Activated naive CD4-positive, alpha-beta T cell treated with anti-CD3 and anti-CD28 coated beads, Interleukin-2, amount 10 ng/mL, durations not matched to agents 5 hours and 36 hours (primary cell): ENCODE measurements at places on chromosomes 16 and 17. TPM values are rescaled to one million over a fixed set of nuclear protein-coding genes. Genes with fewer than 3 reads are reported as not detected.

KRTAP1-5 gene
- not detected for total RNA-seq

DOC2B gene
- total RNA-seq, result not detected

PYCARD gene
- total RNA-seq, result 92.6 TPM

PPY gene
- total RNA-seq, result not detected

DHRS7C gene
- not detected for total RNA-seq

KRT33A gene
- not detected for total RNA-seq

CDH1 gene
- total RNA-seq, result not detected

TM4SF5 gene
- not detected for total RNA-seq

ASPA gene
- not detected for total RNA-seq

KRT20 gene
- not detected for total RNA-seq

UMOD gene
- not detected for total RNA-seq

SLC5A11 gene
- not detected for total RNA-seq

ITGAD gene
- not detected for total RNA-seq

TNK1 gene
- total RNA-seq, result 1.6 TPM

WDR59 gene
- 69.4 TPM for total RNA-seq

KCNJ2 gene
- total RNA-seq, result not detected

ZNF688 gene
- total RNA-seq, result 16.3 TPM

SEZ6L2 gene
- total RNA-seq, result not detected

KRT31 gene
- not detected for total RNA-seq

CCDC200 gene
- not detected for total RNA-seq

CALB2 gene
- not detected for total RNA-seq

DPEP2 gene
- total RNA-seq, result 12.9 TPM

LPCAT2 gene
- total RNA-seq, result not detected

CCL5 gene
- total RNA-seq, result 32.7 TPM

TBC1D3L gene
- total RNA-seq, result 22.0 TPM

RNF222 gene
- not detected for total RNA-seq

CPNE7 gene
- 3.6 TPM for total RNA-seq

TEX14 gene
- total RNA-seq, result 0.35 TPM

SLC12A3 gene
- total RNA-seq, result not detected

EXOC3L1 gene
- total RNA-seq, result not detected

COQ9 gene
- 29.6 TPM for total RNA-seq

VAT1L gene
- total RNA-seq, result not detected

TBC1D3H gene
- not detected for total RNA-seq

ZDHHC7 gene
- 27.7 TPM for total RNA-seq

TBC1D3I gene
- 0.18 TPM for total RNA-seq

SYCE1L gene
- total RNA-seq, result 17.9 TPM

GRAPL gene
- total RNA-seq, result 32.3 TPM

EEF2K gene
- 24.4 TPM for total RNA-seq

KCNH4 gene
- total RNA-seq, result 0.14 TPM

SCNN1B gene
- not detected for total RNA-seq

TPSD1 gene
- not detected for total RNA-seq

TEKT1 gene
- not detected for total RNA-seq

MMP15 gene
- 0.99 TPM for total RNA-seq

CFAP20 gene
- total RNA-seq, result 40.8 TPM

WNT9B gene
- not detected for total RNA-seq

DPEP3 gene
- not detected for total RNA-seq

HOXB4 gene
- 4.7 TPM for total RNA-seq

CAPN15 gene
- total RNA-seq, result 71.8 TPM

TRPV2 gene
- 132 TPM for total RNA-seq
